COLO829 (cell line): ENCODE measurements at places on chromosomes 12 and 14.
A peak's percentile ranks its signal among the peaks of the same experiment; 100 is the strongest.

- DNase-seq: no peak
These were observed 21.6 kb downstream of the C12orf75 start for GRCh38 chr12:105352052-105352451.

DNA sequence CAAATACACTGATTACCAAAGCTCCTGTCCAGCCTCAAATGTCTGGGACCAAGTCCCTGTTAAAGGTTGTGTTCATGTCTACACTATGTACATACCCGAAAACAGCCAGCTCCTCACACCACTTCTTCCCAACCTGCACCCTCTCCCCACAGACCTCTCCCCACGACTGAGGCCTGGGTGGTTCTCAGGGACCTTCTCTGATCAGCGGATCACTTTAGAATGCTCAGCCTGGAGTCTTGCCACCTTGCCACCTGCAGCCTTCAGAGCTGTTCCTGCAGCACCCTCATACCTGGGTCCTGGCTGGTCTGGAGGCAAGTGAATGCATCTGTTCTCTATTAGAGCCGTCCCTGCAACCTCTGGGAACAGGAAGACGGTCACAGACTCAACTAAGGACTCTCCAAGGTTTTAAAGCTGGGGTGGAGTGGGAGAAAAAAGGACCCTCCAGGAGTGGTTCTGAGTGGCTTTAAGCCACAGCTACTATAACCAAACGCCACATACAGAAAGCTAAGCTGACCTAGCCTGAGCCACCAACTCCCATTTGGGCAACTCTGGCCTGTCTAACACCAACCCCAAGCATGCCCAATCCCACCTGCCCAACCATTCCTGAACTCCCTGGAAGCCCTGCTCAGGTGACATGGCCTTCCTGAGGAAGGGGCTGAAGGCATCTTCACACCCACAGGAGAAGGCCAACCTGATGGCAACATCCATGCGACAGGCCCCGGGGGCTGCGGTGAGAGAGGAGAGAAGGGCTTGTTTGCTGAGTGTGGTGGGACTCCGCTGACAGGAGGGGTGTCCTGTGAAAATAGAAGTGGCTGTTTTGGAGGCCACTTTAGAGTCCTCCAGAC is 8.6 kb downstream of the KRT2 start:
- DNase-seq: no peak

DNA sequence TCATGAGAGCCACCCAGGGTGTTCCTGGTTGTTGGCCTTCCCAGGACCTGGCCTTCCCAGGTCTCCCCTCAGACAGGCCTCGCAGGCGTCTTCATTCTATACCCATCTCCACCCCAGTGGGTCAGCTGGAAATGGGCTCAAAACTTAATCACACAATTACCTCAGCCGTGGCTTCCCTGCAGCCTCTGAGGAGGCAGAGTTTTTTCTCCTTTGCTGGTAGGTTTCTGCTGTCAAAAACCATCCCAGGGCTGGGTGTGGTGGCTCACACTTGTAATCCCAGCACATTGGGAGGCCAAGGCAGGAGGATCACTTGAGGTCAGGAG is 13.2 kb downstream of the NFKBIA start:
- no peak for DNase-seq

DNA sequence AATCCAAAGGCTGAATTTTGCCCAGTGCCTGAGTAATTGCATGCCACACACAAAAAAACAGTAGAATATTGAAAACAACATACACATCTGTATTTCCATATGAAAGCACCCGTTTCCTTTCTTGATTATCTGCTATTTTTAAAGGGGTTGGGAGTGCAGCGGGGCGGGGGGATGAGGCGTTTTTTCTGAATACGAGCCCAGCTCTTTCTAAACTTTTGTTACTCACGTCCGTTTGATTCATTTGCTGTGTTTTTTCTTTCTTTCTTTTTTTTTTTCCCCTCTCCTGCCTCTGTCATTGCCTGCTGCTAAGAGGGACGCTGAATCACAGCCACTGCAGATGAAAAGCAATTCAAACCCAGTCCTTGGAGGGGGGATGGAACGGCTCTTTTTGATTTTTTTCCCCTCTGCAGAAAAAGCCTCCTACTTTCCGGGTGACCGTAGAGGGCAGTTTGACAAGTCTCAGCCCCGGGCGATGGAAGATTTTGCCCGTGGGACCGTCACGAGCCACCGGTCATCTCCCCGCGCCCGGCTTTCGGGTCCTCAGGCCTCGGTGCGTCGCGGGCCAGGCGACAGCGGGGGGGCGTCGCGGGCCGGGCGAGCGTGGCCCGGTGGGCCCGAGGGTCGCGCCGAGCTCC is 572 bp upstream of the RASSF8 start:
- peak; percentile 24 for DNase-seq

DNA sequence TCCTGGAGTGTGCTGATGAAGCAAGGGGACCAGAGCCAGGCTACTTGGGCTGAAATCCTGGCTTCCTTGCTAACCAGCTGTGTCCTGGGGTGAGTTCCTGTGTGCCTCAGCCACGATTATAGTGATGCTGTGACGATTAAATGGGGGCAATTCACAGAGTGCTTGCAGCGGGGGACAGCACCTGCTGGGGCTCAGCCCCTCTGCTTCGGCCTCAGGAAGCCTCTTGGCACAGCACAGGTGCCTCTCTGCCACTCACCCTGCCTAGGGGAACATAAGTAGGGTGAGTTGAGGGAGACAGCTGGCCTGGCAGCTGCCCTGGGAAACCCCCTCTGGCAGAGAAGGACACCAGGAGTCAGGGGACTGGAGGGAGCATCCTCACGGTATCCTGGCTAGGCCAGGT is 9.4 kb downstream of the KRT80 start:
- DNase-seq: no peak

DNA sequence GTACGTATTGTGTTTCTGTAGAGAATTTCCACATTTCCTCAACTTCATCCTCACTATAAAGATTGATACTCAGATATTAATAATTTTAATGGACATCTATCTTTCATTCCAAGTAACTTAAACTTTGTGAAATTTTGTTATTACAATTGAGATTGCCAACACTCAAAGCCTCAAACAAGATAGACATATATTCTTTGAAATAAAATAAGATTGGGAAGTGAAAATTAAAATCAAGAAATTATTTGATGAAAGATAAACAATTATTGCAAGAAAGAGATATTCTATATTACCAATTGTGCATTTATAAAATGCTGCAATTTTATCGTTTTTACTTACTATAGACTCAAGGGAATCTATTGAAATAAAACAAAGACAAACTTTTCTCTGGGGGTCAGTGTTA is at the start of gene OR6C6:
Gene OR6C6 (minus strand): TSS at position 101 of the 400 bp plus-strand sequence. CDS start 1,337 bp downstream, outside the sequence.
- DNase-seq: no peak

DNA sequence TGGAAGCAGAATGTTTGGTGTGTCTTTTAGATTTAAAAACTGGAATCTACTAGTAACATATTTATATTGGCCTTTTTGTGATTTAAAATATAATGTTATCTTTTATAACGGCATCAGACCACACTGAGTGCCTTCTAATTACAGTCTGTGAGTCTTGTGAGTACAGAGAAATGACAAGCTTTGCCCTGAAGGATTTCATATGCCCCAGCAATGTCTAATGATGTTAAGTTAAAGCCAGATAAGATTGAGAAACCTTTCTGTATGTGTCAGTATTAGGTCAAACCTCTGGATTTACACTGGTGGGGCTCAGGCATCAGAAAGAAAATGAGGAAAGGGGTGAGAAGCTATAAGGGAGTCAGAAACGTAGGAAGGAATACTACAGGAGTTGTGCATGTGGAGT is 25.2 kb downstream of the PLEKHA5 start:
- DNase-seq: no peak

GRCh38 chr12:33771889-33772288 is 250.4 kb upstream of the ALG10 start:
- DNase-seq: no peak

DNA sequence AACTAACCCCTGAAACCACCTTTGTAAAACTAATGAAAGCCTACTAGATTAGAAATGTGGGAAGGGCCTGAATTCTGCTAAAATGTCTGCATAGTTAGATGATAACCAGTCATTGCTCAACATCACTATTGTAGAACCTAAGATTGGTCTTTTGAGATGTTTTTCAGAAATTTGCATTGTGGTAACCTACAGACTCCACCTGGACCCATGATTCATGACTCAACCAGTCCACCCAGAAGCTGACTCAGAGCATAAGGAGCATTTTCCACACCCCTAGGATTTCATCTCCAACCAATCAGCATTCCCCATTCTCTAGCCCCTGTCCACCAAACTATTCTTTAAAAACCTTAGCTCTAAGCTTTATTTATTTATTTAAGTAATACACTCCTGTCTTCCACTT is 30.4 kb upstream of the CHGA start:
- no peak for DNase-seq
